Heart right ventricle (tissue), 16 donors: ENCODE measurements at places on chromosomes 7 and 10. TPM values are rescaled to one million over a fixed set of nuclear protein-coding genes. Genes with fewer than 3 reads are reported as not detected.

DNA sequence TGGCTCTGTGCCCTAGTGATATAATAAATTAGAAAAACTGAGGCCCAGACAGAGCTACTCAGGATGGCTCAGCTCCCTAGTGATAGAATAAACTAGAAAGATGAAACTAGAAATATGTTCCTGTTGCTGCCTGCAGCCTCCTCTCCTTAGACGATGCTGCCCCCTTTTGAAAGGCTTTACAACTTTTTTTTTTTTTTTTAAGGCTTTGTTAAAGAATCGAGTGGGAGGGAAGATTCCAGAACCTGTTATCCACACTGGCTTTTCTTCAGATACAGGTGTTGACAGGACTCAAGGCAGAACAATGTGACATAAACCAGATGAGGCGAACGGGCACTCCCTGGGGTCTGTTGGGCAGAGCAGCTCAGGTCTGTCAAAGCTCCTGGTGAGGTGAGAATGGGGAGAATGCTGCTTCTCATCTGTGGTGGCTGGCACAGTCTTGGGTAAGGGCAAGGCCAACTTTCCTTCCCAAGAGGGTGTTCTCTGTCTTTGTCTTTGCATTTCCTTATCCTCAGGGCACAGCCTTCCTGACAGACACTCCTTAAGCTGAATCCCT lies 175.1 kb downstream of the COBL start:
- no peak for DNase-seq

DNA sequence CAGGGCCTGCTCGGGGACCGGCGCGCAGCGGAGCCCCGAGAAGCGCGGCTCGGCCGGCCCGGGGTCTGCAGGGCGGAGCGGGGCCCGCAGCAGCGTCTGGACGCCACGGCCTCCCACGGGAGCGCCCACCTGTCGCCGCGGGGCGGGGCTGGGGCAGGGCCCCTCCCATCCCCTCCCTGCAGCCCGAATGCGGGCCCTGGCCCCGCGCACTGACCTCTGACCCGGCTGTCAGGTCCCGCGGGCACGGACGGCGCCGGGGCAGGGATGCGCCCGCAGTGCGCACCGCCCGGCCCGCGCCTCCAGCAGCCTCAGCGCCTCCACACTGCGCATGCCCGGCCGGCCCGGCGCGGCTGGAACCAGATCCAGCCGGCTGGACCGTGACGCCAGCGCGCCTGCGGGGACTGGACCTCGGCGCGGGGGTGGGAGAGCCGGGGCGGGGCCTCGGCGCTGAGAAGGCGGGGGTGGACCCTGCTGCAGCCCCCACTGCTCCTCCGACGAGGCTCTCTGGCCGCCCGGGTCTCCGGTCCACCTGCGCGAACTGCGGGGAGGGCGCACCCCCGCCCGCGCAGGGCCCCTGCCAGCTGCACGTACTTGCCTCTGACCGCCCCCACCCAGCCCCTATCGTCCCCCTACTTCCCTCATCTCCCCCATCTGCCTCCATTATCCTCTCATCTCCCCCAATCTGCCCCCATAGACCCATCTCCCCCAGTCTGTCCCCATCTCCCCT lies 16.1 kb upstream of the GPR146 start:
- peak; percentile 90 for DNase-seq

DNA sequence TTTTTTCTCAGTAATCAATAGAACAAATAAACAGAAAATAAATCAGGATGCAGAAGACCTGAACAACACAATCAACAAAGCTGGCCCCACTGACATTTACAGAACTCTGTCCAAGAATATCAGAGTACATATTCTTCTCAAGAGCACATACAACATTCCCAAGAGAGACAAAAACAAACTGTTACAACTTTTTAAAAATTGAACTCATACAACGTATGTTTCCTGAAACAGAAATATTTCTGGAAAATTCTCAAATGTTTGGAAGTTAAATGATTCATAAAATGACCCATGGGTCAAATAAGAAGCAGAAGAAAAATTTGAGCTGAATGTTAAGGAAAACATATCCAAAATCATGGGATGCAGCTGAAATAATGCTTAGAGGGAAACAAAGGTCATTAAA lies 93.9 kb upstream of the VIPR2 start:
- DNase-seq: no peak

DNA sequence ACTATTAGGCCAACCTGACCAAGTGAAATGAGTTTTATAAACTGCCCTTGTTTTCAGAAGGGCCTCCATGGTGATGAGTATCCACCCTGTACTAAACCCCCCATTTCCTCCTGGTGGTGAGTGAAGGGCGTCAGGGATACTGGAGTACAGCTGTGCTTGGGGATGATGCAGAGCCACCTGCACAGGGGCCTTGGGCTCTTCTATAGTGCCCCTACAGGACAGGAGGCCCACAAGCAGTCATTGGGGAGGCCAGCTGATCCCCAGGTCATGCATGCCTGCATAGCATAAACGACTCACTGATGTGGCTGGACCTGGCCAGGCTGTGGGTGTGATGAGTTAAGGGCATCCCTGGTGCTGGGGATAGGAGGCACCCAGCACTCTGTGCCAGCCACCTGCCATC lies 114.1 kb upstream of the CELF2 start:
- no peak for DNase-seq

DNA sequence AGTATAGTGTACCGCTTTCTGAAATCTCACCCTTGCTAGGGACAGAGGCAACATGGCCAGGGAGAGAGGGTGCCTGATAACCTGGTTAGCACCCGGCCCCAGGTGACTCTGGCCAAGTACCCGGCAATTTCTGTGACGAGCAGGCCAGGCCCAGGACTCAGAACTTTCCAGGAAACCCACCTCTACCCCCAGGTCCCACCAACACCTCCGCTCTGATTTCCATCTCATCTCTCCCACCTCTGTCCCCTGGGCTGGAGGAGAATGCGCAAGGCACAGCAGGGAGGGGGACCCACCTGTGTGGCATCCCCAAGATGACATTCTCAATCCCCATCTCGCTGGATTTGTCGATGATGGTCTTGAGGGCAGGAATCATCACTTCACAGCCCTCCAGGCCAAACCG lies 11.6 kb downstream of the OGDHL start:
- no peak for DNase-seq

GRCh38 chr7:10662982-10663884 lies 310.4 kb upstream of the PHF14 start:
- no peak for DNase-seq

- DNase-seq: no peak
Measured at GRCh38 chr10:52526251-52526823, 212.3 kb downstream of the DKK1 start.

DNA sequence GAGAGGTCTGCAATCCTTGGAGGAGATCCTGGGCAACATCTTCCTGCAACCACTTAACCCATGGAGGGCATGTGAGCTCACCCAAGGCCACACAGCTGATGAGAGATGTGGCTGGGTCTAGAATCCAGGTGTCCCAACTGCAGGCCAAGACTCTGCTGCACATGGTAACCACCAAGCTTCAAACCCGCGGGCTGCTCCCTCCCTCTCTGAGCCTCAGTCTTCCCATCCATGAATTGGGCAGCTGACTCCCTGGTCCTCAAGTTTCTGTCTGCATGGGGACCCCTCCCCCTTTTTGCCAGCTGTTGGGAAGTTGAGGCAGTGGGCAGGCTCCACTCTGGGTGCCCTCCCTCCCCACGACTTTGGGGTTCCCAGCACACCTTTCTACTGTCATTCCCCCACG lies 20.9 kb upstream of the INMT start:
- DNase-seq: no peak

- no peak for DNase-seq
Measured at GRCh38 chr10:6313111-6313895, 110.6 kb downstream of the PFKFB3 start.

The ADCY1 gene
- 3.6 TPM for total RNA-seq

The KCND2 gene
- 0.17 TPM for total RNA-seq

The CDK14 gene
- 36.5 TPM for total RNA-seq

The CCDC3 gene
- total RNA-seq: 7.3 TPM

The EBLN1 gene
- total RNA-seq: not detected
